ENCODE measurements at places on chromosomes 2 and 18.

DNA sequence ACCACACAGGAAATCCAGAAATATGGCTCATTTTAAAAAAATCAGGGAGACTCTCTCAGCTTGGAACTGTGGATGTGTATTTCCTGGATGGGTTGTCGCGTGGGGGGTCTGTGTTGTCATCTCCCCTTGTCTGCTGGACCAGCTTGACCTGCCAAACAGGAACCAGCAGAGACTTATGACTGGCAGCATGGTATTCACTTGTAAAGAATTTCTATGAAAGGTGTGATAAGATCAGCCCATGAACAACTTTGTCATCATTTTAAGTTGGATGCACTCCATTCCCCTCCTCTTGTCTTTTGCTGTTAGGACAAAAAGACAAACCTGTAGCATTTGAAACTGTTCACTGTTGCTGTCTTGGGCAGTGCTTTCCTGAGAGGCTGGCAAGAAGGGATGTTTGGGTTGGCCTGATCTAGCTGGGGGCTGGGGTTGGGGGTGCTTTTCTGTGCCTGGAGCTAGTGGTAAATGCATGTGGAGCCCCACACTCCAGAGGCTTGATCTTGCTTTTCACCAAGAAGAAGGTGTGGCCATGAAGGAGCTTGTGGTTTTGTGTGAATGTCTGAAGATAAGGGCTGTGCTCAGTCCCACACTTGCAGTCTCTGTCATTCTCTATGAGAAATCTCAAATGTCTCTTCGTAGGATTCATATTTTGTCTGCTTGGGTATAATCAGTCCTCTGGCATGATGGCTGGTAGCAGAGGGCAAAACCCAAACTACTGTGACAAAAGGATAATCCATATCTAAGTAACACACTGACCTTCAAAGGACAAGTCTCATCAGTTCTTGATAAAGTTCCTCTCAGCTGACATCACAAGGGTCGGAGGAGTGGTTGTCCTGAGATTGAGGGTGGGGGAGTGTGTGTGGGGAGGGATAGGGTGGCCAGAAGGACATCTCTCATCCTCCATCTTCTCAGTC is 39.0 kb downstream of the RALB start:
- DNase-seq, result no peak

DNA sequence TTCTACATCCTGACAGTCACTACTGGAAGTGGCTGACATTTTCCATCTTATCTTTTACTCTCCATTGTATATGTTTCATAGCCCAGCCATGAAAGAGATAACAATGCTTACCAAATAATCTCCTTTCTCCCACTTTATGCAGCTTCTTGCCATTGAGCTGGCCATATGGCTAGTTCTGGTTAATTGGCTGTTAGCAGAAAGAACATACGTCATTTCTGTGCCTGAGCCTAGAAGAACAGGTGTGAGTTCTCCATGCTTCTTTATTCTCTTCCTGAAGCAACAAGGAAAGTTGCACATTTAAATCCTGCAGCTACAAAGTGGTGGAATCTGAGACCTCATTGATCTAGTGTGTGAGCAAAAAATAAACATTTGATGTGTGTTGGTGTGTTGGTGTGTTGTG is 82.0 kb upstream of the FSHR start:
- DNase-seq, result no peak

GRCh38 chr2:8535469-8535795 is 146.4 kb upstream of the ID2 start:
- no peak for DNase-seq

GRCh38 chr18:79792096-79792987 is 5.4 kb upstream of the KCNG2 start:
- DNase-seq, result no peak

DNA sequence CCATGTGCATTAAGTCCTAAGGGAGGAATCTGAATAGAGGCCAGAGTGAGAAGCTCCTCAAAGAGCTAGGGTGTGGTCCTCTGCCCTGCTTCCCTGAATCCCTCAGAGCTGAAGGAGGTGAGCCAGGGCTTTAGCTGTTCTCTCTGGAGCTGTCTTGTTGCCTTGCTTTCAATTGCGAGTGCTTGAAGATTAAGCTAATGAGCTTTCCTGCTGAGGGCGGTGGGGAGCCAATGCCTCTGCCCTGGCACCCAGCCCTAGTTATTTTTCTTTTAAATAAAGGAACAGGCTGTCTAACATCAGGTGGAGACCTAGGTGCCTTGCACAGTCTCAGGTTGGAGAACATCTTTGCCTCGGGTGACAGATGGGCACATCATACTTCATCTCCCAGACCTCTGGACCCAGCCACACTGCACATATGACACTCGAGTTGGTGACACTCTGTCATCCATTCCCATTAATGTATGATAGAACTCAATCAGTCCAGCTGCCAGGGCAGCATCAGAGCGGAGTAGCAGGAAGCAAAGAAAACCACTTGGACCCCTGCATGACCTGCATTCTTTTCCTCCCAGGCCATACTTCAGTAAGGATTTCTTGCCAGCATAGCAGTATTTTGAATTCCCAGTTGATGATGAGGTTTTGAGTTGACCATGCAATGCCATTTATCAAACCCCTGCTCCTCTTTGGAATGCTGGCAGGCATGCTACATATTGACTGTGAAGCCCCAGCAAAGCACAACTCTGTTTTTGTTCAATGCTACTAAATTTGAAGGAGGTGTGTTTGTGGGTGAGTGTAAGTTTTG is 292.7 kb downstream of the RNF144A start:
- no peak for DNase-seq

DNA sequence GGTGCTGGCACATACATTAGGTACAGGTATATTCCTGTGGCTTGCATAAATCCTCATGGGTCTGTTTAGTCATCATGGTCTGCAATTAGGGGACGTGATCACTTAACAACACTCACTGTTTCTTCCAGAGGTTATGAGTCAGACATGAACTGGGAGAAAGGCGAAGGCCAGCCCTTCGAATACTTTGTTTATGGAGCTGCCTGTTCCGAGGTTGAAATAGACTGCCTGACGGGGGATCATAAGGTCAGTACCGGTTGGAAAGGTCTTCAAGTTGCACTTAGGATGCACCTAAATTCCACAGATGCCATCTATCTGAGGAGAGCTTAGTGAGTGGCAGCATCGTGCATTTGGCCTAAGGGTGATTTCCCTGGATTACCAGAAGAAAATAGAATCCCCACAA is 76.9 kb downstream of the AOX1 start:
- DNase-seq, result no peak

DNA sequence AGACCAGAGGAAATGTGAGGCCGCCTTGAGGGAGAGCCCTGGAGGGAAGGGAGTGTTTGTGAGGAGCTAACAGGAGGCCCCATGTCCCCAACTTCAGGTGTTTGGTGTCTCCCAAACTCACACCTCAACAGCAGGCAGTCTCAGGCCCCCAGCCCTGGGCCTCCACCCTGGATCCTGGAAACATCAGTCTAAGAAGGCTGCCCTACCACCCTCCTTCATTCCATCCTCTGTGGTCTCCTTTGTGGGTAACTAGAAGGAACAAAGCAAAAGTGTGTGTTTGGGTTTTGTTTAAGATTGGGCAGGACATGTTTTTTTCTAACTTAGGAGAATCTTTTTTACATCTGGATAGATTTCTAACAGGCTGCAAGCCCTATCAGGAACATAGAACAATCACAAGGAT is 404.3 kb downstream of the BCL11A start:
- no peak for DNase-seq

DNA sequence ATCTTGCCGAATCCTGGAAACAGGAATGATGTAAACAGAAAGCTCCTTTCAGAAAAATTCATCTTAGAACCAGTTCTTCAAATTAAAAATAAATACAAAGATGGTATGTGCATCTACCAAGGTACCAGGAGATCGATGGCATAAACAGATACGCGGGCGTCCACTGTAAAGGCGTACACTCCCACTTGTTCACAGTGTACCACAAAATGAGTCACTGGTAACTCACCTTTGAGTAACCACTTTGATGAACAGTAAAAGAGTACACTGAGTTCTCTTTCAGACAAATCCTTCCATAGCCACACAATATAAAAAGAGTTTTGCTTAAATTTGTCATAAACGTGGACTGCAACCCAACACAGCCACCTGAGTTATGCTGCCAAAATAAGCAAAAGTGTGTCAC is 128.3 kb downstream of the DNER start:
- DNase-seq, result no peak

GRCh38 chr2:224393157-224393872 is 8.6 kb downstream of the FAM124B start:
- no peak for DNase-seq

DNA sequence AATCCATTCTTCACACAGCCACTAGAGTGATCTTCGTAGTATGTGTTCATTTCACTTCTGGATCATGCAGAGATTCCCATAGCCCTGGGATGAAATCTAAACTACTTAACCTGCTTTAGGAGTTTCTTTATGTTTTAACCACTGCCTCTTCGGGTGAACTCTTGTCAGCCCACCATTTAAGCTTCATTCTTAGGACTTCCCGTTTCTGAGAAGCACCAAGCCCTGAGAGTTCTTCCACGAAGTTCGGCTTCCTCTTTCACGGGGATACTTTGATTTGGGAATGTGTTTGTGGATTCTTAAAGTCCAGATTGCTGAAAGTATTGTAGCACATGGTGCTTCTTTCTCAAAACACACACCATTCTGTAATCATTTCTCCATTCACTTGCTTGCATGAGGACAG is 205.0 kb downstream of the UBE2E3 start:
- DNase-seq, result no peak

- peak; percentile 72 for DNase-seq
These were observed 7.7 kb upstream of the SP140L start for GRCh38 chr2:230319211-230319862.

DNA sequence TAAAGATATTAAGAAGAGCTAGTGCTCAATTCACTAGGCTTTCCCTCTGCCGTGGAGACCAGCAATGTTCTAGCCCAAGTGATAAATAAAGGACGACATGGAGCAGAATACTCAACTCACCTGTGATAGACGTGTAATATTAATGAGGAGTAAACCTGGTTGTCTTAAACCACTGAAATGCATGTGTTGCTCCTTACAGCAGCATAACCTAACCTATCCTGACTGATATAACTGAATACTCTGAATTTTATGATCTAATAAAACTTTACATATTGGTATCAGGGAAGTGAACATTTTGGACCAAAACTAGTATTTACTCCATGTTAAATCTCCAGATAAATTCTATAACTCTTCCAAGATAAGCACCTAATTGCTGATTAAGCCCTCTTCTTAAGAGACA is 531.0 kb downstream of the METTL4 start:
- no peak for DNase-seq

DNA sequence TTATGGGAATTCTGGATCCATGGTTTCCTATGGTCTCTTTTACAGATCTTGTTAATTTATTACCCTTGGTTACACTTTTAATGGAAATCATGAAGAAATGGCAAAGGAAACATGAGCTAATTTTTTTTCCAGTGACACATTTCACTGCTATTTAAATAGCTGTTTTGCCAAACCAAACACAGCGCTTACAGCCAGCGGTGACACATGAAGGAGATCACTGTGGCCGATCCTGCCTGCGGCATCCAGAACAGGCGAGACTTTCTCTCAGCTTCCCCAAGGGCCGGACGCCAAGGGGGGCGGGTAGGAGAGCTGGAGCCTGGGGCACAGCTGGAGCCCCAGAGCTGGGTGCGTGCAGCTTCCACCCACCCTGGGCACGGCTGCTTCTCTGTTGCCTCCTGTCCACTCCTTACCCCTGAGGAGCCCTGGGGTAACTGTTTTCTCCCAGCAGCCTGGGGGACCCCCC is 81.4 kb upstream of the PKDCC start:
- DNase-seq, result no peak

DNA sequence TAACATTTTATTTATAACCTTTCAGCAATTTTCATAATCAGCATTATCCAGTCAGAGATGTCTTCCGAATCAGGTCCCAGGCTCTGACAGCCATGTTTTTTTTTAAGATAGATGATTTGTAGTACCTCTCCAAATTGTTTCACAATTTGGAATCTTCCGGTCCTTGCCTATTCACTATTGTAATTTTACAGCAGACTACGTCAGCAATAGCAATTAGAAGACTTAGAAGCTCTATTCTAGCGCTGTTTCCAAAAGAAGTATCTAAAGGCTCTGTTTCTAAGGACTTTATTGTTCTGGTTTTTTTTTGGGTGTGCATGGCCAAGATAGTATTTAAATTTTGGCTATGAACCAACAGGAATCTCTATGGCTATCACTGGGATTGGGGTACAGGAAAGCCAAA is 94.6 kb upstream of the PELI1 start:
- DNase-seq, result no peak

DNA sequence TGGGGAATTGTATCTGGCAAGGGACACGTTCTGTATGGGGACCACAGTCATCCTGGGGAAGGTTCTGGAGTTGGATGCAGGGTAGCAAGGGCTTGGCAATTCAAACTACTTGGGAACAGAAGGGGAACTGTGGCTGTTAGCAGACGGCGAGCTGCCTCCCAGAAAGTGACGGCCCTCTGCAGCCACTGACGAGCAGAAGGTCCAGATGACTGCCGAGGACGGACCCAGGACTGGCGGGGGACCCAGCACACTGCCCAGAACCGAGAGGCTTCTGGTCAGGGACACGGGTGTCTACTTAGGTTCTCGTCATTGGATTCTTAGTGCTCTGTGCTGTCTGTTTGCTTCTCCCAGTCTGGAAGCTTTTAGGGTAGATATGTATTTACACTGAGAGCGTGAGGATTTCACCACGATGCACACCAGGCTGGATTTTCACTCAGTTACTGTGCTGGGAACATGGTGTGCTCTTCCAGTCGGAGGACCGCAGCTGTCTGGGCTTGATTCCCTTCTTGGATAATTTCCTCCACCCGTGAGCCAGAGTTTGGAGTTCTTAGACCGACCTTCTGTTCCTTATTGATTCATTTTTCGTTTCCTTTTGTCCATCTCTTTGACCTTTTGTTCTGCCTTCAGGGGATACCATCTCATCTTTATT is 13.4 kb downstream of the GPR35 start:
- DNase-seq, result no peak

GRCh38 chr2:42385225-42385624 is 24.2 kb upstream of the COX7A2L start:
- no peak for DNase-seq

GRCh38 chr18:55869556-55870501 is 281.8 kb upstream of the TCF4 start:
- DNase-seq, result no peak

- no peak for DNase-seq
These were observed 56.9 kb downstream of the WDR75 start for GRCh38 chr2:189498205-189498604.

- no peak for DNase-seq
These were observed 35.9 kb downstream of the ZNF385B start for GRCh38 chr2:179825494-179825893.

GRCh38 chr2:161237392-161238264 is 70.6 kb upstream of the PSMD14 start:
- peak; percentile 51 for DNase-seq

- no peak for DNase-seq
These were observed 17.8 kb downstream of the HNRNPLL start for GRCh38 chr2:38584881-38585280.

Data from activated naive CD8-positive, alpha-beta T cell treated with anti-CD3 and anti-CD28 coated beads, Interleukin-2, amount 10 ng/mL, durations not matched to agents 7 days and 5 days (primary cell).